ENCODE measurements at places on chromosomes 12 and 14.
A peak's percentile ranks its signal among the peaks of the same experiment; 100 is the strongest.

DNA sequence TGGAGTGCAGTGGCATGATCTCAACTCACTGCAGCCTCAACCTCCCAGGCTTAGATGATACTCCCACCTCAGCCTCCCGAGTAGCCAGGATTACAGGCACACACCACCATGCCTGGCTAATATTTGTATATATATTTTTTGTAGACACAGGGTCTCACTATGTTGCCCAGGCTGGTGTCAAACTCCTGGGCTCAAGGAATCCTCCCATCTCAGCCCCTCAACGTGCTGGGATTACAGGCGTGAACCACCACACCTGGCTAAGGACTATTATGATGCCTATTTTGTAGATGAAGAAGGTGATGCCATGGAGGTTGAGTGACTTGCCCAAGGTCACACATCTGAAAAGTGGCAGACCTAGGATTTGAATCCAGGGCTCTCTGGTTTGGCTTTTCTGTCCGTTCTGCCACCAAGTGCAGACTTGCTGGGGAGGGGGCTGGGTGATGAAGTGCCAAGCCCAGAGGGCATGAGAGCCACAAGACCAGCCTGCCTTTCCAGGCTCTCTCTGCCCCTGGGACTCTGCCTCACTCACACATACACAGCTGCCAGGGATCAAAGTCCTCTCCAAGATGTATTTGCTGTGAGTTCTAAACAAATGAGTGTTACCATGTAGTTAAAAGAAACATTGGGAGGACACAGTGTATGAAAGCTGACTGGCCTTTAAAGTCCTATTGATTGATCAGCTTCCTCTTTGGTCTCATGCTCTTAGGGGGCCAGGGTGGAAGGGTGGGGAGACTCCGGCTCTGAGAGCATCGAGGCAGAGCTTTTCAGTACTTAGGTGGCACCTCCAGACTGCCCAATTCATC is 21.3 kb upstream of the RBM19 start:
- H3K36me3 ChIP-seq = no peaks in the 10 kb centered on the region
- H3K4me1 ChIP-seq = no peaks in the 10 kb centered on the region
- H3K27ac ChIP-seq = no peak overlapping the region
- no peak for DNase-seq

DNA sequence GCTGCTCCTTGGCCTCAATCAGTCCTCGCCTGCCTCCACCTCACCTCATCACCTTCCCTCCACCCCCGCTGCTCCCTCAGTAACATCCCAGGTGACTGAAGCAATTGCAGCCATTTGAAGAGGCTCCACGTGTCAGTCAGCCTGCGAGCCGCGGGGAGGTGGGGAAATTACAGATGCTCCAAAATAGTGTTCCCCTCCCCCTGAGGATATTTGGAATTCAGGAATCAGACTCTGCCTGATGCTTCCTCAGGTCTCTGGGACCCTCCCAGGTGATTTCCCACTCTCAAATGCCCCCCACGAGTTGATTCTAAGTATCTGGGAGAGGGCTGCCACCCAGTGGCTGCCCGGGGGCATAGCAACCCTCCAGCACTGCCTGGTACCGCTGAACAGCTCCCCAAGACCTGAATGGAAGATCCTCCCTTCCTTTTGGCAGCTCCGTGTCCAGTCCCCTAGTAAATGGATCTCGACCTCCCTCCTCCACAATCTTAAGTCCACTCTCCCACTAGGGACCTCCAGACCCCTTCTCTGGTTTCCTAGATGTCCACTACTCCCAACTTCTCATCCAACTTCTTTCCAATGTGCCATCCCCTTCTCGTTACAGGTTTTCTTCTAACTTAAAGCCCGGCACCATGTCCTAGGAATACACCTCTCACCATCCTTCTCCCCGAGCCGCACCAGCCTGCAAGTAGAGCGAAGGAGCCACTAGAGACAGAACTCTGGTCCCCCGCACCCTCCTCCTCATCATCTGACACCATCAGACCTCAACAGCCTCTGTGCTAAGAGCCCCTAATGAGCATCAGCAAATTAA is 1.4 kb upstream of the ASIC1 start:
- DNase-seq = peak; percentile 69
- no peak overlapping the region for H3K27ac ChIP-seq
- peaks cover 37% of the 10 kb centered on the region for H3K27me3 ChIP-seq
- H3K4me1 ChIP-seq = peaks cover 48% of the 10 kb centered on the region
- peak overlapping the region; percentile 87 for H3K4me3 ChIP-seq

- H3K4me3 ChIP-seq = no peak overlapping the region
- H3K4me1 ChIP-seq = peaks cover 4% of the 10 kb centered on the region
- H3K36me3 ChIP-seq = no peaks in the 10 kb centered on the region
- H3K27ac ChIP-seq = no peak overlapping the region
- peaks cover 36% of the 10 kb centered on the region for H3K27me3 ChIP-seq
Observed at GRCh38 chr12:111022386-111022785, 102.0 kb upstream of the MYL2 start.

- peaks cover 38% of the 10 kb centered on the region for H3K27me3 ChIP-seq
- peak within 1 kb of the TSS; percentile 48 for H3K4me3 ChIP-seq
- no peak for DNase-seq
- no peak within 1 kb of the TSS for H3K27ac ChIP-seq
Observed at GRCh38 chr12:124294780-124295341, at the start of gene RFLNA. Gene RFLNA (plus strand): TSS chr12:124295093. CDS start chr12:124295430, 337 bp downstream.

DNA sequence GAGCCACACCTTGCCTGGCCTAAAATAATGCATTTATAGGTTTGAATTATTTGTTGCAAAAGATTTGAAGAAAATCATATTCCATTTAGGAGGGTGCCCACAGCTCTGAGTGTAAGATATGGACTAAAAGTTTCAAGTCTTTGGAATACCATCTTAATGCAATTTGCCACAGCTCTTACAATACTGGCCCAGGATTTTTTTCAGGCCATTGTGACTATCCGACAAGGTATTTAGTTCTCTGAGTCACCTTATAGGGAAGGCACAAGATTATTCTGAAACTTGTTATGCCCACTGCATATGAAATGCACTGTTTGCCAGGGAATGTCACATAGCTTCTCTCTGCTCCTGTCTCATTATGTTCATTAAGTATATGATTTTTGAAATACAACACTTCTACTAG is 29.6 kb upstream of the SLC6A13 start:
- no peaks in the 10 kb centered on the region for H3K27me3 ChIP-seq
- DNase-seq = no peak
- H3K36me3 ChIP-seq = peaks cover 51% of the 10 kb centered on the region

GRCh38 chr12:52195065-52195730 is 3.4 kb upstream of the KRT80 start:
- no peak overlapping the region for H3K4me3 ChIP-seq
- DNase-seq = no peak
- H3K27ac ChIP-seq = no peak overlapping the region
- no peaks in the 10 kb centered on the region for H3K27me3 ChIP-seq
- H3K4me1 ChIP-seq = peaks cover 5% of the 10 kb centered on the region

- peaks cover 4% of the 10 kb centered on the region for H3K36me3 ChIP-seq
- DNase-seq = no peak
- H3K27ac ChIP-seq = peak overlapping the region; percentile 35
- H3K27me3 ChIP-seq = no peaks in the 10 kb centered on the region
Observed at GRCh38 chr14:91390165-91390778, 27.3 kb downstream of the CCDC88C start.
